ENCODE measurements at places on chromosomes 3 and 15.

- no peak for DNase-seq
Measured at GRCh38 chr3:172559020-172559419, 35.8 kb upstream of the TNFSF10 start.

- DNase-seq = no peak
Measured at GRCh38 chr15:95265419-95265997, 1034.1 kb downstream of the MCTP2 start.

GRCh38 chr15:80878242-80878866 lies 99.2 kb downstream of the CEMIP start:
- DNase-seq = no peak

- DNase-seq = no peak
Measured at GRCh38 chr3:52272831-52273230, 5.6 kb downstream of the WDR82 start.

DNA sequence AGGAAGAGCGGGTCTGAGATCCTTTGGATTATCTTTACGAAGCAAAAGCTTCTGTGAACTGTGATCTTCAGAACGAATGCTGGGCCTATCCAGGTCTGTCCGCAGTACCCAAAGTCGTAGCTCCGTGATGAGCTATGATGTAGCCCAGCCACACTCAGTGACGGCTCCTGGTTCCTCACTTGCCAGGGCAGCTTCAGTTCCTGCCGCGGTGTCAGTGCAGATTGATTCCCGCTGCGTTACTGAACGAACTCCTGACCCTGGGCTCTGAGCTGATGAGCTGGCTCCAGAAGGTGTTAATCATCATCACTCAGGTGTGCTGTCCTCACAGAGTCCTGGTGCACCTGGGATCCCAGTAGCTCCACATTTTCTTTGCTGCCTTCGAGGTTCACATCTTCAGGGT lies 45.0 kb downstream of the TMEM44 start:
- no peak for DNase-seq

DNA sequence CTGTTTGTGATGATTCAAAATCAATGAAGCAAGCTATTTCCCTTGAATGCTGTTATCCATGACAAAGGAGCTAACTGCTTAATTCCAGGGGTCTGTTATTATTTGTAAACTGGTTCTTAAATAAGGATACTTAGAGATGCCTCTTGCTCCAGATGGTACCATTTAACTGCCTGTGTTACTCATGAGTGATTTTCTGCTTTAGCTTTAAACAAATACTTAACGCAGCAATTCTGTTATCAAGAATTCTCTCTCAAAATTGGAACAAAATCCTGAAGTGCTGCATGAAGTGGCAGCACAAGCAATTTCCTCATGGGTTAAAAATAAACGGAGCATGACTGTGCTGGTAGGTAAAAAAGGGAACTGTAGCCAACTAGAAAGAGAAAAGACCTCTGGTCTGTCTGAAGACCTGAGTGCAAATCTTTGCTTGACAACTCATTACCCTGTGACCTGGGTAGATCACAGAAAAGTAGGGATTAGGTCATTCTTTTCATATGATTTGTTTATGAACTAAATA lies 62.5 kb upstream of the GBE1 start:
- DNase-seq = no peak

DNA sequence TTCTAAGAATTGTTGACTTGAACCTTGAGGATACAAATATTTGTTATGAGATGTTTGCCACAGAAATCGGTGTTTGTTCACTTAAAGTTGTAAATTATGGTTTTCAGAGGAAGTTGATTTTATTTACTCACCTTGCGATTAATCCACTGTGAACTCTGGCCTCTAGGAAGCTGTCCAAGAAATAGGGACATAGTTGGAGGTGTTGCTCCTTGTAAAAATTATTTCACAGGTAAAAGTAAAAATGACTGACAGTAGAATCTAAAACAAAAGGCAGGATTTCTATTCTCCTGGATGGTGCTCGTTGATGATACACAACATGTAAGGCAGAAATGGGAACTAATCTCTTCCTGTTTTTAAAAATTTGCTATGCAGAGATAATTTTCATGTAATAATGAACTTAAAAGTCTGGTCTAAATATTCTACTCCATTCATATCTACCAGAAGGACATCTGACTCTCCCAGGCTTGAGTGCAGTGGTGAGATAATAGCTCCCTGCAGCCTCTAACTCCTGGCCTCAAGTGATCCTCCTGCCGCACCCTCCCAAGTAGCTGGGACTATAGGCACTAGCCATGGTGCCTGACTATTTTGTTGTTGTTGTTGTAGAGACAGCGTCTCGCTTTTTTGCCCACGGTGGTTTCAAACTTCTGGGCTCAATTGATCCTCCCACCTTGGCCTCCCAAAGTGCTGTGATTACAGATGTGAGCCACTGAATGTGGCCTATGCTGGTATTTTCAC lies 17.1 kb upstream of the LZTFL1 start:
- DNase-seq = no peak

DNA sequence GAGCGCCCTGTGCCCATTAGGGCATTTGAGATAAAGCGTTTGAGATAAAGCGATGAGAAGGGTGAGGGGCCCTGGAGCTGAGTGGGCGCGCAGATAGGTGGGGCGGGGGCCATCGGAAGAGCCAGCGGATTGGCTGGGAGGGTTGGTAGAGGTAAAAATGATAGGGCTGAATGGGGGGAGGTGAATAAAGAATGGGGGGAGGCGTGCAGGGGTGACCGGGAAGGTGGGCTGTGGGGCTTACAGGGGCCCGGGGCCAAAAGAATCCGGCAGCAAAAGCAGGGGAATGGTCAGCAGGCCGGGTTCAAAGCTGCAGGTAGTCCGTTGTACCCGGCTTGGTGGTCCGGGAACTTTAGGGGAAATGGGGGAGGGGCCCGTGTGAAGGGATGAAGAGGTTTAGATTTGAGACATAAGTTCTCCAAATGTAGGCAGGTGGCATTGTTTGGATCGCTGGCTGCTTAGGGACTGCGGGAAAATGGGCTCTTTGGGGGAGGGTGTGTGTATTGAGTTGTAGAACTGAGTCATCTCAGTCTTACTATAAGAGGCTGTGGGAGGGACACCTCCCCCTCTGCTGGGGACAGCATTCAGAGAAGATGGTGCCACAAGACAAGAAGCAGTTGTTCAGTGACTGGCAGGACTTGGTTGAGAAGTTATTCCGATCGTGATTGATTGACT lies 610 bp downstream of the ARID3B start:
- no peak for DNase-seq

DNA sequence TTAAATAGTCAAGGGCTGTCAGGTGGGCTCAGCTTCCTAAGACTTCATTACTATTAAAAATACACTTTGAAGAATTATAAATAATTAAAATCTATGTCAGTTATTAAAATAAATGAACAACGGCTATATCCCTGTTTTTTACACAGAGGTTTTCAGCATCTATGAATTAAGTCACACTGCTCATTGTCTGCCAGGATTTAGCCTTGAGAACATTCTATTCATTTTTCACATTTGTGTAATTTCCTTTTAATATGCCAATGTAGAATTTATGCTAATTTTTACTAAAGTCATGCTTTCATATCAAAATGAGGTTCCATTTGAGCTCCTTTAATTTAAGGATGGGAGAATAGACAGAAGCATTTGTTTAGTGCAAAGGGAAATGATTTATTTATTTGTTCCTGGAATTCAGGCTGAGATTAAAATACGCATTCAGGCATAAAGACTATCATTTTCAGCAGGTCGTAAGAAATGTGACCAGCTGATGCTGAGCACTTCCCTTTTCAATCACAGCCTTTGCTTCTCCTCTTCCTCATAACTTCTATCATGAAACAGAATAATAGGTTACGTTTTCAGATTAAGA lies 345.1 kb downstream of the MFSD1 start:
- DNase-seq = no peak

DNA sequence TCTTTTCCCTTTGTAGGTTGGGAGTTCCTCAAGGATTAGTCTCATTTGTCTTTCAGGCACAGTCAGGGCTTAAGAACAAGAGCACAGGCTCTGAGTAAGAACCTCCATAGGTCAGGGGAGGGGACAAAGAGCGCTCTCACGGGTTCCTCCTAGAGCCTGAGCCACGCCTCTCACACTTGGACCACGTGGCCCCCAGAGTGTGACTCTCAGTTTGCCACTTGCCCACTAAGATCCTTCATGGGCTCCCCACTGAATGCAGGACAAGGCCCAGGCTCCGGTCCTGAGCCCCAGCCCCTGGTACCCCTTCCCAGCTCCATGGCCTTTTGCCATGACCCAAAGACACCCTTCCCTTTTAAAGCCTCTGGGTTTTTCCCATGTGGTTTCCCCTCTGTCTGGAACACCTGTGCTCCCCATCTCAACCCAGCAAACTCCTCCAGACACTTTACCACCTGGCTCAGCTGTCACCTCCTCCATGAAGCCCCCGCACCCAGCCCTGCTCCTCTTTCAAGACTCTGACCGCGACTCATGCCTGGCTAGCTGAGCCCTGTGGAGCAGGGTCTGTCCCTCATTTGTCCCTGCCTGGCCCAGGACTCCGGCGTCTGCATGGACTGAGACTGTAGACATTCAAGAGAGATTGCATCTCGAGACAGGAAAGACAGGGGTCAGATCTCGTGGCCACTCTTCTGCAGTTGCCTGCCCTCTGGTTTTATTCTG lies 32.7 kb downstream of the IQSEC1 start:
- no peak for DNase-seq

GRCh38 chr15:29039466-29040369 lies 153.9 kb downstream of the APBA2 start:
- DNase-seq = no peak

GRCh38 chr3:69144631-69145245 lies 22.3 kb upstream of the LMOD3 start:
- no peak for DNase-seq

- DNase-seq = no peak
Measured at GRCh38 chr15:74727727-74728126, 2.4 kb upstream of the CYP1A1 start.
